ENCODE measurements at places on chromosomes 2 and 18. TPM values are rescaled to one million over a fixed set of nuclear protein-coding genes. Genes with fewer than 3 reads are reported as not detected.

EFR3B gene
- 0.22 TPM for total RNA-seq

MAPK4 gene
- not detected for total RNA-seq

RNF144A gene
- 11.0 TPM for total RNA-seq

HOXD9 gene
- total RNA-seq, result not detected

MRPL33 gene
- total RNA-seq, result 151 TPM

PTH2R gene
- not detected for total RNA-seq

FIGLA gene
- total RNA-seq, result not detected

UXS1 gene
- total RNA-seq, result 56.5 TPM

LOXHD1 gene
- total RNA-seq, result not detected

GRP gene
- not detected for total RNA-seq

OTOS gene
- not detected for total RNA-seq

RGPD3 gene
- total RNA-seq, result 0.53 TPM

TMEM17 gene
- 1.7 TPM for total RNA-seq

TTN gene
- 3.2 TPM for total RNA-seq

ATP8B1 gene
- total RNA-seq, result 95.1 TPM

BARD1 gene
- 19.9 TPM for total RNA-seq

UGT1A3 gene
- total RNA-seq, result not detected

PTGR3 gene
- 19.9 TPM for total RNA-seq

C1GALT1C1L gene
- total RNA-seq, result not detected

SERPINB10 gene
- total RNA-seq, result 0.07 TPM

PCARE gene
- total RNA-seq, result not detected

SPATA3 gene
- not detected for total RNA-seq

CNTNAP5 gene
- not detected for total RNA-seq

CDH19 gene
- total RNA-seq, result not detected

ANKRD30B gene
- total RNA-seq, result not detected

NIFK gene
- 117 TPM for total RNA-seq

GATA6 gene
- 23.8 TPM for total RNA-seq

CD8B2 gene
- total RNA-seq, result not detected

TRABD2A gene
- total RNA-seq, result 5.1 TPM

VIL1 gene
- total RNA-seq, result not detected

LDLRAD4 gene
- 1.6 TPM for total RNA-seq

MYO5B gene
- 0.27 TPM for total RNA-seq

TANC1 gene
- total RNA-seq, result 117 TPM

ZAP70 gene
- total RNA-seq, result under 0.01 TPM

CAPN13 gene
- total RNA-seq, result not detected

SERPINB13 gene
- 0.13 TPM for total RNA-seq

CFAP221 gene
- not detected for total RNA-seq

SERPINB5 gene
- not detected for total RNA-seq

NYAP2 gene
- not detected for total RNA-seq

GPR39 gene
- total RNA-seq, result not detected

PROKR1 gene
- not detected for total RNA-seq

CPS1 gene
- 12.8 TPM for total RNA-seq

OSR1 gene
- total RNA-seq, result 0.07 TPM

ANKRD44 gene
- 15.8 TPM for total RNA-seq

FAM98A gene
- total RNA-seq, result 70.7 TPM

SLC5A7 gene
- total RNA-seq, result not detected

TUBA3E gene
- not detected for total RNA-seq

TEKT4 gene
- total RNA-seq, result not detected

LRRTM1 gene
- not detected for total RNA-seq

REG3A gene
- total RNA-seq, result not detected

CDC42EP3 gene
- total RNA-seq, result 157 TPM

COL6A3 gene
- total RNA-seq, result 0.72 TPM

TTC31 gene
- total RNA-seq, result 17.8 TPM

GRB14 gene
- total RNA-seq, result 10.0 TPM

ANTXR1 gene
- 20.6 TPM for total RNA-seq

Data from thoracic aorta endothelial cell (primary cell).